ENCODE measurements at places on chromosomes 1 and 21. TPM values are rescaled to one million over a fixed set of nuclear protein-coding genes. Genes with fewer than 3 reads are reported as not detected.
A peak's percentile ranks its signal among the peaks of the same experiment; 100 is the strongest.

DNA sequence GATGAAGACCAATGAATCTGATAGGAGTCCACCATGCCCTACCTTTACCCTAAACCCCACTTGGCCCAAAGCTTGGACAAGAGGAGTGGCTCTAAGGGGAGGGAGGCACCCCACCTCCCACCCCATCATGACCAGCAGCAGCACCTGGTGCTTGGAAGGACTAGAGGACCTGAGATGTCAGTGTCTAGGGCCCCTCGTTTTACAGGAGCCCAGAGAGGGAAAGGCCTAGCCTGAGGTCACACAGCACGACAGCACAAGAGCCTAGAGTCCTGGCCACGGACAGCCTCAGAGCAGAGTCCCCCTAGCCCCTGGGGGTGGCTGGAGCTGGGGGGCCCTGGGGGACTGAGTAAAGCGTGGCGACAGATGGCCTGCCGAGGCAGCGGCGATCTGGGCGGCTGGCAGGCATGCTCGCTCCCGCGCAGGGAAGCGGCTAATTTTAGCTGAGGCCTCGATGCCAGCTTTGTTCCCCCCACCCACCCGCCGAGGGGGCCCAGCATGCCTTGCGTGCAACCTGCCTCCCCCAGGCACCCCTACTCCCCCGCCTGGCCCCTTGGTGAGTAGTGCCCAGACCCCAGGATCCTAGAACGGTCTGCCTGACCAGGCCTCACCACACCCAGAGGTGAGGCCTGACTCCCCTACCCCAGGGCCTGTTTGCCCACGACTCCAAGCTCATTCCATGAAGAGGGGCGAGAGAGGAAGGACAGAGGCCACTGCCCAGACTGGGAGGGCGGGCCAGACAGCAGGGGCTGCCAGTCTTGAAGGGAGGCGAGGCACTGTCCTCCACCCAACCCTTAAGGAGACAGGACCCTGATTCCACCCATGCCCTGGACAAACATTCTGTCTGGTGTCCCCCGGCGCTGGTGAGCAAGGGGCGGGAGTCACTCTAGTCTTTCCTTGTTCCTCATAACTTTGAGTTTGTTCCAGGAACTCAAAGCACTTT lies 39.0 kb downstream of the AHDC1 start:
- no peaks in the 10 kb centered on the region for H3K36me3 ChIP-seq
- H3K27ac ChIP-seq = no peak overlapping the region
- H3K4me1 ChIP-seq = peaks cover 64% of the 10 kb centered on the region
- H3K27me3 ChIP-seq = no peaks in the 10 kb centered on the region

DNA sequence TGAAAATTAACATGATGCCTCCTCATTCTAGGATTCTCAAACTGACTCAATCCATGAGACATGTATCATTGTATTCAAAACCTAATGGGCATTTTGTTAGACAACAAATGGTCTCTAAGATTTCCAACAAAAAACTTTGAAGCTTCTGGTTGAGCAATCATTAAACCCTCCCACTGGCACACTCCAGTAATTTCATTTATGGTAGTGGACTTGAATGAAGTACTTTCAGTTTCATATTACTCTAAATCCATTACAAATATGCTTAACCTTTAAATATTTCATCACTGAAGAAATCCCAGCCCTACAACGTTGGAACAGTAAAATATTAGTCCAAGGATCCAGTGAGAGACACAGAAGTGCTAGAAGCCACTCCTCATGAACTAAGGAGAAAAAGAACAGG lies 43.5 kb downstream of the GBP6 start:
- no peaks in the 10 kb centered on the region for H3K27me3 ChIP-seq
- DNase-seq = no peak
- H3K27ac ChIP-seq = no peak overlapping the region

DNA sequence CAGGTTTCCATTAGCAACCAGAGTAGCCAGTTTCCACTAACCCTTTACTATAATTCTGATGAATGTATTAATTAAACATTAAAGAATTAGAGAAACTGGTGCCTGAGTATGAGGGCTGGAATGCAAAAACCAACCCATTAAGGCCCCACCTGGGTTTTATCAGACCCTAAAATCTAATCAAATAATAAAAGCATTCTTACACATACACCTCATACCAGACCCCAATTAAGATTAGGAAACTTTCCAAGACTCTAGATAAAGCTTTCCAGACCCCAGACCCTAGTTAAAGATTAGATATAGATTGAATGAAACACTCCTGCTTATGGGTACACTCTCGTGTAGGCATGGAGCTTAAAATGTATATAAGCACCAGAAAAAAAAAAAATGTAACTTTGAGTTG lies 581.3 kb upstream of the BEND5 start:
- no peak for DNase-seq
- H3K27me3 ChIP-seq = peaks cover 54% of the 10 kb centered on the region
- H3K4me1 ChIP-seq = peaks cover 13% of the 10 kb centered on the region
- H3K4me3 ChIP-seq = no peak overlapping the region

GRCh38 chr1:185786524-185786923 lies 52.3 kb downstream of the HMCN1 start:
- H3K4me3 ChIP-seq = no peak overlapping the region
- no peaks in the 10 kb centered on the region for H3K27me3 ChIP-seq
- no peaks in the 10 kb centered on the region for H3K4me1 ChIP-seq
- no peaks in the 10 kb centered on the region for H3K36me3 ChIP-seq
- no peak for DNase-seq
- H3K27ac ChIP-seq = no peak overlapping the region

GRCh38 chr1:64248065-64248464 lies 44.6 kb downstream of the UBE2U start:
- H3K4me1 ChIP-seq = peaks cover 27% of the 10 kb centered on the region
- no peaks in the 10 kb centered on the region for H3K27me3 ChIP-seq
- H3K4me3 ChIP-seq = no peak overlapping the region
- H3K27ac ChIP-seq = no peak overlapping the region

GRCh38 chr1:233197940-233198339 lies 97.6 kb downstream of the PCNX2 start:
- H3K27me3 ChIP-seq = no peaks in the 10 kb centered on the region
- H3K4me3 ChIP-seq = no peak overlapping the region
- no peaks in the 10 kb centered on the region for H3K4me1 ChIP-seq
- H3K27ac ChIP-seq = no peak overlapping the region
- H3K36me3 ChIP-seq = peaks cover 55% of the 10 kb centered on the region
- DNase-seq = no peak

- DNase-seq = peak; percentile 23
- H3K27me3 ChIP-seq = no peaks in the 10 kb centered on the region
Observed at GRCh38 chr1:192477630-192478029, 97.9 kb upstream of the RGS1 start.

- H3K4me3 ChIP-seq = peak overlapping the region; percentile 2
- H3K4me1 ChIP-seq = peaks cover 32% of the 10 kb centered on the region
- no peaks in the 10 kb centered on the region for H3K36me3 ChIP-seq
- H3K27me3 ChIP-seq = no peaks in the 10 kb centered on the region
- DNase-seq = no peak
Observed at GRCh38 chr1:178010674-178011464, 41.0 kb upstream of the SEC16B start.

DNA sequence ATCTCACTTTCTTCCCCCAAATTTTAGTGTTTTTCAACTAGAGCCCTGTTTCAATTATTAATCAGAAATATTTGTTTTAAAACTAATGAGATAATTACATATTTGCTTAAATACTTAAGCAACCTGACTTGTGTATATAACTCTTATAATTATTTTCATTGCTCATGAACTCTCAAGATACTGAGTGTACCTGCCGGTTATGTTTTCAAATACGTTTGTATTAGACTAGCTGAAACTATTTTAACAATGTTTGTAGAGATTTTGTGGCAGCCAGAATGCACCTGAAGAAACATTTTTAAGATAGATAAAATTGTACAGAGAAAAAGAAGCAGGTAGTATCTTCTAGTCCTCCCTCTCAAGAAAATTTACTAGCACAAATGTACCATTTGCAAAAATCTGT lies 140.6 kb upstream of the CXADR start:
- no peaks in the 10 kb centered on the region for H3K27me3 ChIP-seq
- H3K4me3 ChIP-seq = no peak overlapping the region
- H3K4me1 ChIP-seq = peaks cover 10% of the 10 kb centered on the region
- no peak overlapping the region for H3K27ac ChIP-seq

GRCh38 chr1:12617511-12617900 lies 504 bp downstream of the DHRS3 start:
- peak; percentile 38 for DNase-seq
- H3K4me3 ChIP-seq = peak overlapping the region; percentile 90
- peak overlapping the region; percentile 85 for H3K27ac ChIP-seq
- 0 out of 2 replicates have a peak, but pooled peaks cover 3% of the 10 kb centered on the region for H3K36me3 ChIP-seq
- no peaks in the 10 kb centered on the region for H3K27me3 ChIP-seq

DNA sequence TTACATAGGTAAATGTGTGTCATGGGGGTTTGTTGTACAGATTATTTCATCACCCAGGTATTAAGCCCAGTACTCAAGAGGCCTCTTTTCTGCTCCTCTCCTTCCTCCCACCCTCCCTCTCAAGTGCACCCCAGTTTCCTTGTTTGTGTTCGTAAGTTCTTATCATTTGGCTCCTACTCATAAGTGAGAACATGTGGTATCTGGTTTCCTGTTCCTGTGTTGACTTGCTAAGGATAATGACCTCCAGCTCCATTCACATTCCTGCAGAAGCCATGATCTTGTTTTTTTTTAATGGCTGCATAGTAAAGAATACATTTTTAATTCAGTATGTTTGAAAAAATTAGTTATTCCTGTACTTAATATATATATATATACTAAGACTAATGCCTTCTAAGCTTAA lies 107.7 kb downstream of the CLDN17 start:
- H3K27me3 ChIP-seq = no peaks in the 10 kb centered on the region
- H3K4me1 ChIP-seq = no peaks in the 10 kb centered on the region

GRCh38 chr1:44302541-44302940 lies 52.5 kb downstream of the ERI3 start:
- no peaks in the 10 kb centered on the region for H3K4me1 ChIP-seq
- peaks cover 4% of the 10 kb centered on the region for H3K36me3 ChIP-seq
- H3K4me3 ChIP-seq = no peak overlapping the region
- no peak overlapping the region for H3K27ac ChIP-seq
- no peaks in the 10 kb centered on the region for H3K27me3 ChIP-seq

GRCh38 chr21:44962403-44962966 lies 22.7 kb downstream of the SLX9 start:
- H3K36me3 ChIP-seq = peaks cover 13% of the 10 kb centered on the region
- DNase-seq = no peak
- H3K27ac ChIP-seq = no peak overlapping the region
- no peaks in the 10 kb centered on the region for H3K4me1 ChIP-seq

- H3K27me3 ChIP-seq = peaks cover 17% of the 10 kb centered on the region
- no peaks in the 10 kb centered on the region for H3K4me1 ChIP-seq
- peak overlapping the region; percentile 76 for H3K4me3 ChIP-seq
- no peak overlapping the region for H3K27ac ChIP-seq
- DNase-seq = peak; percentile 84
Observed at GRCh38 chr1:154760469-154760933, 109.6 kb downstream of the KCNN3 start.

DNA sequence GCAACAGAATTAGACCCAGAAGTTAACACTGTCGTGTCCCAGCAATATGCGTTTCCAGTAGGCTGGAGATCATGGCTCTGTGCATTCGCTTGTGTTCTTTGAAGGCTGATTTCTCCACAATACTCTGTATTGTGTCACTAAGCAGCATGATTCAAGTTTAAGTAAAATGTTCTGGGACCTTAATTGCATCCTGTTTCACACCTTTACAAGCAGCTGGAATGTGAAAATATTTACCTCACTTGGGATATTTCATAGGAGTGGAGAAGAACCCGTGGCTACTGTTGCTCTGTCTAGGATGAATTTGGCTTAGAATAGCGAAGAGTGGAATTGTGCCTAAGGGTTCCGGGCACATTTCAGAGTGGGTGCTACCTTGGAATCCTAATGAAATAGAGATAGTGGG lies 6.3 kb downstream of the PTGFRN start:
- no peak overlapping the region for H3K4me3 ChIP-seq
- no peaks in the 10 kb centered on the region for H3K27me3 ChIP-seq
- H3K4me1 ChIP-seq = peaks cover 26% of the 10 kb centered on the region
- peaks cover 11% of the 10 kb centered on the region for H3K36me3 ChIP-seq
- DNase-seq = no peak

GRCh38 chr1:36884029-36884701 lies 150.2 kb downstream of the GRIK3 start:
- no peaks in the 10 kb centered on the region for H3K36me3 ChIP-seq
- H3K27ac ChIP-seq = no peak overlapping the region
- H3K4me1 ChIP-seq = no peaks in the 10 kb centered on the region

- no peak for DNase-seq
- H3K27ac ChIP-seq = no peak overlapping the region
Observed at GRCh38 chr1:1272341-1273208, 1.1 kb downstream of the UBE2J2 start.

- DNase-seq = no peak
- H3K4me1 ChIP-seq = peaks cover 28% of the 10 kb centered on the region
- no peaks in the 10 kb centered on the region for H3K36me3 ChIP-seq
- no peak overlapping the region for H3K4me3 ChIP-seq
- H3K27me3 ChIP-seq = peaks cover 7% of the 10 kb centered on the region
- H3K27ac ChIP-seq = no peak overlapping the region
Observed at GRCh38 chr1:65281846-65282245, 27.5 kb upstream of the DNAJC6 start.

DNA sequence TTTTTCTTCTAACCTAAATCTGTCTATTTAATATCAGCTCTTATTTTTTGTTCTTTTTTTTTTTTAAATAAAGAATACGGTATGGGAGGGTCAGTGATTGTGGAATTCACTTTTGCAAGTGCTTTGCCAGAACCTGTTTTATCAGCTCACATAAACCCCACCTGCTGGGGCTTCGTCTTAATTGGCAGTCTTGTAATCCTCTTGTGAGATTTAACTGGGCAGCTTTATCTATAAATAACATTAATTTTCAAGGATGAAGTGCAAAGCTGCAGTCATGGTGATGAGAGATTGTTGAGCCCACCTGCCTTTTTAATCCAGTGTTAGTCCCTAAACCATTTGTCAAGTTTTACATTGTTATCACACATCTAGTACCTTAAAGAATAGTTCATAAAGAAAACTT lies 18.2 kb upstream of the PDC start:
- no peaks in the 10 kb centered on the region for H3K27me3 ChIP-seq
- H3K36me3 ChIP-seq = no peaks in the 10 kb centered on the region

DNA sequence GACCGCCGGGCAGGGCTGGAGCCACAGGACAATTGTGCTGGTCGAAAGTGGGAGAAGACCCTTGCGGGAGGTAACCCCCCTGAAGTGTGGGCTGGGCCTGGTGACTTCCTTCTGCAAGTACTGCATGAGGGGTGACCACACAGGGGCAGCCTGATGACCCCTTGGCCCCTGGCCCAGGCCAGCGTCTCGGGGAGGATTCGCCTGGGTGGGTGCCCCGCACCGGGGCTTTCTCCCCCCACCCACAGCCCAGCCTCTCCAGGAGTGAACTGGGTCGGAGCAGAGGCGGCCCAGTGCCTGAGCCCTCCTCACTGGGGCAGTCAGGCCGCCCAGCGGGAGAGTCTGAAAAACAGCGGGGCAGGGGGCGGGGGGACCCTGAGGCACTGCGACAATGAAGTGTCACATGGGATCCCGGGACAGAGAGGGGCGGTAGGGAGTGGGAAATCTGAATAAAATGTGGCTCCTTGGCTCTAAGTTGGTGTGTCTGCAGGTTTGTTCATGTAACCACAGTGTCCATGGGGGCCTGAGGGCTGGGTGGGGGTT lies 1.6 kb upstream of the DNMT3L start:
- no peak overlapping the region for H3K27ac ChIP-seq
- H3K4me1 ChIP-seq = no peaks in the 10 kb centered on the region

GRCh38 chr21:39003982-39004633 lies 179.1 kb downstream of the PSMG1 start:
- 0 out of 2 replicates have a peak overlapping the region, but pooled peaks have one; percentile 26 for H3K27ac ChIP-seq
- H3K36me3 ChIP-seq = no peaks in the 10 kb centered on the region
- peaks cover 7% of the 10 kb centered on the region for H3K4me1 ChIP-seq

Gene OR2L13
- total RNA-seq = not detected

Gene ITLN2
- 12.8 TPM for total RNA-seq

Gene GBP5
- not detected for total RNA-seq

Gene TINAGL1
- 15.8 TPM for total RNA-seq

Gene CR1
- 0.70 TPM for total RNA-seq

Gene PBX1
- 84.2 TPM for total RNA-seq

Gene HAO2
- not detected for total RNA-seq

Gene SPATA6
- total RNA-seq = 10.6 TPM

Gene PAX7
- total RNA-seq = 0.03 TPM

Gene GNB1
- total RNA-seq = 138 TPM

Gene CLCA1
- total RNA-seq = not detected

All from GM23338 (cell line).